Stimulated activated CD8-positive, alpha-beta memory T cell treated with anti-CD3 and anti-CD28 coated beads, Interleukin-12 subunit alpha, Interleukin-12 subunit beta, amount 100 ng/mL, for 1 hour (primary cell): ENCODE measurements at places on chromosomes 2 and 18.

DNA sequence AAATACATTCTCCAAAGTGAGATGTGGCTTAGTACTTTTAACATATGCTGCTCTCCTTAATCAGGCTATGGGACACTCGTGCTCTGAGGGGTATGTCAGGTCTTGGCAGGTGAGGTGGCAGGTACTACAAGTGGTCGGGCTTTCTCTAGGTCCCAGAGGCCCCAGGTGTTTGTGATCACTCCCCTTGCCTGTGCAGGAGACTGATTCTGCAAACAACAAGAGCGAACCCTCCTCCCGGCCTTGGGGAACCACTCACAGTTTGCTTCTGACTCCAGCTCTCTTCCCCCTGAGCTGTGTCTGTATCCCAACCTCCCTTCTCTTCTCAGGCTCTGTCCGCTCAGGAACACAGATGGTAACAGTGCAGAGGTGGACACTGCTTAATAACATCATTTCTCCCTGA is 48.1 kb downstream of the ATOH8 start:
- no peak for DNase-seq

DNA sequence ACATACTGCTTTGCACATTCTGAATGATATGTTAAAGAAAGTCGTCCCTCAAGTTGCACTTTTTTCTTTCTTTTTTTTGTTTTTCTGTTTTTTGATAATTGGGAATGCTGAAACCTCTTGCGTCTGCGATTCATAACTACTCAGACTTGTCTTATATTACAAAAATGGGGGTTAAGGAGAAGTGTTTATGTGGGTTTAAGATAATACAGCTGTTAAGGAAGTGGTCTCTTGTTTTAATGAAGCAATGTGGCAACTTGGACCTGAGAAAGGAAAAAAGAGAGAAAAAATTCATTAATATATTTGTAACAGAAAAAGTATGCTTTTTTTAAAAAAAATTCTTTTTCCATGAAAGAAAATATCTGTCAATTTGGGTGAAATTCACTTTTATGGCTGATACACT is 268.5 kb upstream of the CCDC68 start:
- no peak for DNase-seq

DNA sequence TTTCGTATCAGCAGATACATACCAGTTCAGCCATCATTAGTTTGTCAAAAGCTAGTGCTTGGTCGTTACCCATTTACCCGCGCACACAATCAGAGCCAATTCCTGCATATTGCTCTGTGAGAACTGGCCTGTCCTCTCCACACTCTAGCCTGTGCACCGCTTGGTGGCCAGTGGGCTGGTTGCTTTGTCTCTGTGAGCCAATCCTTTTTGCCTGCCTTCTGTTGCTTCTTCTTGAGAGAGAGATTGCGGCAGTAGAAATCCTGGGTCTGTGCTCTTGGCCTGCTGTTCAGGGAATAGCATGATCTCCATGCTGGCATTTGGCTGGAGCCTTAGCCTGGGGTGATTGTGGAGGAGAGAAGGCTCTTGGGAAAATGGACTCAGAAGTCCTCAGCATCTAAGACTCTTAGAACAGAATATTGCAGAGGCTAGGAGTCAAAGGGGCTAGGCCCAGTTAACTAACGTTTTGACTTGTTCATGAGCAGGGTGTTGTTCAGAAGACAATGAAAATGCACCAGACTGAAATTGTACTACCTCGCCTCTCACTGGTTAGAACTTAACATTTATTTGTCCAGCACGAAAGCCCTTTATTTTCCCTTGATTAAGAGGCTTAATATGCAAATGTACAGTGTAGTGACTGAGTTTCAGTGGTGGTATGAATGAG is 37.1 kb downstream of the MAP4K4 start:
- no peak for DNase-seq

GRCh38 chr2:17821535-17822444 is 5.5 kb downstream of the MSGN1 start:
- DNase-seq = no peak

DNA sequence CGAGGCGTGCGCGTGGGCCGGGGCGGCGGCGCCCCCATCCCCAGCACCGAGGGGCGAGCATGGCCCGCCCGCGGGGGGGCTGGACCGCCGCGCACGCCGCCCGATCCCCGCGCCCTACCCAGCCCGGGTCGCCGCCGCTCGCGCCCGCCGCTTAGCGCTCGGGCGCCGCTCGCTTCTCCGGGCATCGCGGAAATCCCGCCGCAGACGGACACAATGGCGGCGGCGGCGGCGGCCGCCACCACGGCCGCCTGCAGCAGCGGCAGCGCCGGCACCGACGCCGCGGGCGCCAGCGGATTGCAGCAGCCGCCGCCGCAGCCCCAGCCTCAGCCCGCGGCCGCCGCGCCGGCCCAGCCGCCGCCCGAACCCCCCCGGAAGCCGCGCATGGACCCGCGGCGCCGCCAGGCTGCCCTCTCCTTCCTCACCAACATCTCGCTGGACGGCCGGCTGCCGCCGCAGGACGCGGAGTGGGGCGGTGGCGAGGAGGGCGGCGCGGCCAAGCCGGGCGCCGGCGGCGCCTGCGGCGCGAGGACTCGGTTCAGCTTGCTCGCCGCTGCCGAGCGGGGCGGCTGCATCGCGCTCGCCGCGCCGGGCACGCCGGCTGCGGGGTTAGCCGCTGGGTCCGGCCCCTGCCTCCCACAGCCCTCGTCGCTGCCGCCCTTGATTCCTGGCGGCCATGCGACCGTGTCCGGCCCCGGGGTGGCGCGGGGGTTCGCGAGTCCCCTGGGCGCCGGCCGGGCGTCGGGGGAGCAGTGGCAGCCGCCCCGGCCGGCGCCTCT is 453 bp downstream of the CABLES1 start:
- DNase-seq = no peak

GRCh38 chr18:24499814-24500213 is 39.4 kb downstream of the HRH4 start:
- no peak for DNase-seq

GRCh38 chr2:23445450-23445868 is 60.5 kb downstream of the KLHL29 start:
- DNase-seq = no peak

DNA sequence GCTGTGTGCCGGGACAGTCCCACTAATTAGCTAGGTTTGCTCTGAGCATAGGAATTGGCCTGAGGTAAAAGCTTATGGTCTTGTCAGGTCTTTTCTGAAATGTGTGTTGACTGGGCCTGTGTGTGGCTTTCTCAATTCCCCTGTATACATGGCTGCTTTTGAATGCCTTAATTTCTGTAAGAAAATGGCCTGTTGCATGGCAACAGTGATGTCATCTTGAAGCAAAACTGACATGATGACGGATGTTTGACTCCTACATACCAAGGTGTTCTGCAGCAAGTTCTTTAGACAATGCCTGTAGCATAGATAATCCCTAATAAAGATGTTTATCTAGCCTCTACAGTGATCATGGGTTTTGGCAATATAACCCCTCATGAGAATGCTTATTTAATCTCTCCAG is 198.5 kb downstream of the OTX1 start:
- no peak for DNase-seq

DNA sequence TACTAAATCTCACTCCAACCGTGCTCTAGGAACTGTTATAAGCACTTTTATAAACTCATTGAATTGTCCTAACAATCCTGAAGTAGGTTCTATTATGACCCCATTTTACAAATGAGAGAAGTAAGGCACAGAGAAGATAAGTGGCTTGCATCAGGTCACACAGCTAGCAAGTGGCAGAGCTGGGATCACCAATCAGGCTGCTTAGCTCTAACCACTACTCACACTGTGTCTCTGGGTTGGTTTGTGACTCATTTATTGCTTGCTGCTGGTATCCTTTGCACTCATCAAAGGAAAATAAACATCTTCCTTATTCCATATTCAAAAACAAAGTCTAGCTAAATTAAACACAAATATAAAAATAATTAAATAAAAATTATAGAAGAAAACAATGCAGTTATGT is 42.5 kb upstream of the IL1R2 start:
- DNase-seq = no peak

- DNase-seq = no peak
These were observed at the start of gene VWA3B for GRCh38 chr2:98086491-98087446. TSS of gene VWA3B (plus strand) at chr2:98087167. CDS start at chr2:98093093, 5,926 bp downstream.

GRCh38 chr2:122713800-122714199 is 958.3 kb downstream of the TSN start:
- DNase-seq = no peak

DNA sequence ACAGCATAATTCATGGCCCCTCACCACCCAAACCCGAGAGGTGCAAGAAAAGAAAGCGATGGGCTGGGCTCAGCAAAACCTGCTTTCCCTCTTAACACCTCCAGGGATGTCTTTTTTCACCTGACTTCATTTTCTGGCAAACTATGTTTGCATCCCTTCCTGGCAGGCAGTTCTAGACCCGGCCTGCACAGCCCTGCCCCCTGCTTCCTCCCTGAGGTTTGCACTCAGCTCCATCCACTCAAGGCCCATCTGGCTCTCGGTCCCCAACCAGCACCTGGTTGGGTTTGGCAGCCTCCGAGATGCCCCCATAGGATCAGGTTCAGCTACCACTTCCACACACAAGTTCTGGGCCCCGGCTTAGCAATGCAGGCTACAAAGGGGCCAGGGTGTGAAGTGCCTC is 185.7 kb downstream of the SMAD7 start:
- DNase-seq = no peak

DNA sequence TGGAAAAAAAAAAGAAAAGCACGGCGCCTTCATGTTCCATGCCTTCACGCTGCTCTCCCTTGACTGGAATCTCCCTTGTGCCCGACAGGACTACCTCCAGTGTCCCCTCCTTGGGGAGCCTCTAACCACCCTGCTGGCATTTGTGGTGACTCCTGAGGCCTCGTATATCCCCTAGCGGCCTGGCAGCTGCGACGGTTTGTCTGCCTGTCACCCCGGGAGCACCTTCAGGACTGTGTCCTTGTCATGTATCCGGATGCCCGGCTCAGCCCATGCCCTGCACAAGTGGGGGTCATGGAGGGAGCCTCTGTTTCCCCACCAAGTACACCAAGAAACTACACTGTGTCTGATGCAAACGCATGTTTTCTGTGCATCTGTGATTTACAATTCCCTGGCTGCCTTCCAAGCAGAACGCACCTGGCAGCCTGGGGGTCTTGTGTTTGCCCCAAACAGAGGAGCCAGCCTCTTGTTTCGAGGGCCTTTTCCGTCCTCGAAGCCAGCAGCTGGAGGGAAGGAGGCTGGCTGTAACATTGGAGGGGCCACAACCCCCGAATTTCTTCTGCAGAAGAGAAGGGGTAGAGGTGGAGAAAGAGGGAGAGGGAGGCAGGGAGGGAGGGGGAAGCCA is 18.9 kb downstream of the TWIST2 start:
- no peak for DNase-seq

- no peak for DNase-seq
These were observed 110.0 kb upstream of the EPAS1 start for GRCh38 chr2:46187112-46187618.

DNA sequence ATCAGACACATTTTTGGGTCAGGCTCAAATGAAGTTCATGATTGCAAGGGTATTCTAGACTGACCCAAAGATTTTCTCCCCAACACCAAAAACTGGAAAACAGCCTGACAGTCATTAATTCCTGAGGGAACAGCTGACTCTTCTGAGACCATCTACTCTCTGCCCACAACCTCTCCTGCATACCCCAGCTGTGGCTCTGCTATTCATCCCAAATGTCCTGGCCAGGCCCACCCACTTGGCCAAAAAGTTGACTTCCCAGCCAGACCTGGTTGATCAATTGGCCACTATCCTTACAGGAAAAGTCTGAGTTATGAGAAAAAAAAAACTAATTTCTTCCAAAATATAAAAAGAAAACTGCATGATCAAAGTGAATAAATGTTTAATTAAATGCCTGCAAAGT is 103.8 kb upstream of the ST3GAL5 start:
- DNase-seq = no peak

DNA sequence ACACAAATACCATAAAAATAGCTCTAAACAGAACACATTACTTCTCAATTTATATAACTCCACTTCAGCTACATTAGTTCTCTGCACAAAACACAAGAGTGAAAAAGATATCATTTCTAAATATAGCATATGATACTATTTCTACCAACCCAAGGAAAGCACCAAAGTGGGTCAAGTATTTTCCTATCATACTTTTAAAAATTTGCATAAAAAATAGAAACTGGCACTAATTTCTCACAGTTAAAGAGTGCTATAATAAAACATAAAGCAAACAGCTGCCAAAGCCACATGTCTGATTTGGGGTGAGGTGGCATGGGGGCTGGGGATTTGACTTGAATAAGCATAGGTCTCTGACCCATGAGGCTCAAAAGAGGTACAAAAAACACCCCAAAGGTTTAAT is 61.5 kb downstream of the BARD1 start:
- DNase-seq = no peak

DNA sequence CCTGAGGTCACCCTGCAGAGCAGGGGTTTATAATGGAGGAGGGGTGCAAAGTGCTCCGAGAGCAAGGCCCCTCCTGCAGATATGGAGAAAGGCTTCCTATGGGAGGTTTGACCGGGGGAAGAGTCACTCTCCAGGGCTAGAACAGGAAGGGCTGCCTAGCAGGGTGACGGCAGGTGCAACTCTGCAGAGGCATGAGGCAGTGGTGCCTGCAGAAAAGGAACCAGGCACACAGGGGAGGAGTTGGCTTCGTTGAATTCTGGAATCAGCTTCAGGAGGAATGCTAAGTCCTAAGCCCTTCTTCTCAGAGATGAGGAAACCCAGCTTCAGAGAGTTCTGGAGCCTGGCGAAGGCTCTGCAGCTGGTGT is 17.5 kb upstream of the HPCAL1 start:
- DNase-seq = no peak

DNA sequence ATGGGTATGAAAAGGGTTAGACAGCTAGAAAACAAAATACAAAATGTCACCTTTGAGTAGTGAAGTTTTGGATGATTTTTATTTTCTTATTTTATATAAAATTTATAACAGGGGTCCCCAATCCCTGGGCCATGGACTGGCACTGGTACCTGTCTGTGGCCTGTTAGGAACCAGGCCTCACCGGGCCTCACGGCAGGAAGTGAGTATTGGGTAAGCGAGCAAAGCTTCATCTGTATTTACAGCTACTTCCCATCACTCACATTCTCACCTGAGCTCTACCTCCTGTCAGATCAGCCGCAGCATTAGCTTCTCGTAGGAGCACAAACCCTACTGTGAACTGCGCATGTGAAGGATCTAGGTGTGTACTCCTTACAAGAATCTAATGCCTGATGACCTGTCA is 202.8 kb upstream of the TWIST2 start:
- no peak for DNase-seq

- no peak for DNase-seq
These were observed 167.3 kb downstream of the HRH4 start for GRCh38 chr18:24627644-24628315.

- DNase-seq = no peak
These were observed 388.8 kb downstream of the CBLN2 start for GRCh38 chr18:72155327-72155726.

GRCh38 chr18:12515550-12515949 is 107.8 kb downstream of the PRELID3A start:
- no peak for DNase-seq
